ENCODE measurements at places on chromosomes 11 and 22. TPM values are rescaled to one million over a fixed set of nuclear protein-coding genes. Genes with fewer than 3 reads are reported as not detected.

Gene RCOR2
- total RNA-seq: 0.40 TPM

DNA sequence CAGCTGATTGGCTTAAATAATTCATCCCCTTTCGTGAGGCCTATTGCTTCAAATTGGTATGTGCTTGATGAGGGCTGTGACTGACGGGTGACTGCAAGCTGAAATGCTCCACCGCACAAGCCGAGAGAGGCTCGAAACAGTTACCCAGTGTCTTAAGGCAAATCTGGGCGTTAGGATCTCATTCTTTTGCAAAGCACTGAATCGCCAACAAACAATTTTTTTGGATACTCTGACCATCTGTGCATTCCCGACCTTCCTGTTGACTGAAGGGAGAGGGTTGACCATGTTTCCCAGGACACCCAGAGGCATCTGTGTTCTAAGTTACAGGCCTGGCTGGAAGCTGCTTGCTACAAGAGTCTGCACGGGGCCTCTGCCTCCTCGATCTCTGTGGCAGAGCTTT, 32.1 kb downstream of the CACNG2 start:
- no peak for DNase-seq

GRCh38 chr11:57484141-57484710, 23.9 kb downstream of the RTN4RL2 start:
- DNase-seq: no peak

GRCh38 chr11:58968251-58968711, 29.0 kb downstream of the GLYATL1 start:
- no peak for DNase-seq

DNA sequence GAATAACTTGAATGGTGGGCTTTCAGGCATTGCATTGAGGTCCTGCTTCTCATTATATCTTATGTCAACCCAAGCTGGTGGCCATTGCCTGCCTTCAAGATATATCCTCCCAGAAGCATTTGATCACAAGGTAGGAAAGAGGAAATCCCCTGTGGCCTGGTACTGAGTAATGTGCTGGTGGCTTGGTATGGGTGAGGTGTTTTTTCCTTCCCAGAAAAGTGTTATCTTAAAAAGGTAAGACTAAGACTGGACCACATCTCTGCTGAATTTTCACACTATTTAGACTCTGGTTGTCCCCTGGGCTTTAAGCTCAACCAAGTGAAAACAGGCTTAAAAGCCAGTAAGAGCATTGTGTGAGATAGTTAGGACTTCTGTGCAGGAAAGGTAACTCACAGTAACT, 3.7 kb downstream of the INSC start:
- DNase-seq: no peak
